ENCODE measurements at places on chromosomes 5 and 9.

GRCh38 chr5:145982572-145983318 is 46.4 kb downstream of the SH3RF2 start:
- no peak for DNase-seq

DNA sequence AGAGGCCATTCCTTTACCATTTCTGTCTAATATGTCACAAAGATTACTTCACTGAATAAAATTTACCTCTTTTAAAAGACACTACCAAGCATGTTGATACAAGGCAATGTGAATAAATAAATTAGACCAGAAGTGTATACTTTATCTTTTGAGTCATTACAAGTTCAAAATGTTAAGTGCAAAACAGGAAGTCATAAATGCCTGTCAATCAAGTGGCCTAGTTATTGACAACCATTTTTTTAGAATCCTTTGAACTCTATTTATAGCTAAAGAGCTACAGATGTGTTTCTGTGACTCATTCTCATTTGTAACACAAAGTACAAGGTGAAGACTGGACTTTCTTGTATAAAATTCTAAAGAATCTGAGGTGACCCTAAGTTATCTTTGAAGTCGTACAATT is 602.7 kb upstream of the SEMA6A start:
- DNase-seq = no peak

DNA sequence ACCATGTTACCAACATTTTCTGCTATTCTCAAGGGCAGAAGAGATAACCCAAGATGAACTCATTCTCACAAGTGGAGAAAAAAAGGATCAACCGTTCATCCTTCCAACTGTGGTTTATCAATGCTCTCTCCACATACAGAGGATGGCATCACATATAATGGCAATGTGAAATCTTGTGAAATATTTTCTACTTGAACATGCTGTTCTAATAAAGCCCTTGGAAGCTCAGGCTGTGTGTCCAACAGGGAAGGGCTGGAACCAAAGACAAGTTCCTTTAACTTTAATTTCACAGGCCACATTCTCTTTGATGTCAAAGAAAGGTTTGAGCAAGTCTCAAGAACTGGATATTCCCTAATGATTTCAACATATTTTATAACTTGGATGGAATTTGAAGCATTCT is 230.5 kb downstream of the SPOCK1 start:
- no peak for DNase-seq

DNA sequence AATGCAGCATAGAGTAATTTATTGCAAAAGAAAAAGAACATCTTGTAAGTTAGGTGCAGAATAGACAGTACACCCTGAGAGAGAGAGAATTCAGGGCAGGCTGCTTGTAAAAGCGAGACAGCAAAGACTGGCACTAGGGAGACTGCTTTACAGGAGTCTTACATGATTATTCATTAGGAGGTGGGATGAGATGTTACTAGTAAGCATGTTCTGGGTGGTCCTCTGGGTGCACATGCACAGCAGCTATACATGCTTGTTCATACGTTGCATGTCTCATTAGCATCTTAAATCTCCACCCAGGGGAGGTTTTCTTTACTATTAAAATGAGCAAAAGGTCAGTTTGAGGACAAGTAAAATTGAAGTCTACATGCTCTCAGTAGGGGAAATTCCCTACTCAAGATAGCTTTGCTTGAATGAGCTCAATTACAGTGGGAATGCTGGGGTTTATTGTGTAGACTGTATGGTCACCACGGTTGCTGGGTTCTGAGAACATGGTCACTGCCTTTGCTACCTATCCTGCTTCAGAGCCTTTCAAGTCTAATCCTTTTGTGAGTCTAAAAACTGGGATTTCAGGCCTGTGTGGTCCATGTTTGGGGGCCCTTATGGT is 60.6 kb downstream of the RGS7BP start:
- no peak for DNase-seq

DNA sequence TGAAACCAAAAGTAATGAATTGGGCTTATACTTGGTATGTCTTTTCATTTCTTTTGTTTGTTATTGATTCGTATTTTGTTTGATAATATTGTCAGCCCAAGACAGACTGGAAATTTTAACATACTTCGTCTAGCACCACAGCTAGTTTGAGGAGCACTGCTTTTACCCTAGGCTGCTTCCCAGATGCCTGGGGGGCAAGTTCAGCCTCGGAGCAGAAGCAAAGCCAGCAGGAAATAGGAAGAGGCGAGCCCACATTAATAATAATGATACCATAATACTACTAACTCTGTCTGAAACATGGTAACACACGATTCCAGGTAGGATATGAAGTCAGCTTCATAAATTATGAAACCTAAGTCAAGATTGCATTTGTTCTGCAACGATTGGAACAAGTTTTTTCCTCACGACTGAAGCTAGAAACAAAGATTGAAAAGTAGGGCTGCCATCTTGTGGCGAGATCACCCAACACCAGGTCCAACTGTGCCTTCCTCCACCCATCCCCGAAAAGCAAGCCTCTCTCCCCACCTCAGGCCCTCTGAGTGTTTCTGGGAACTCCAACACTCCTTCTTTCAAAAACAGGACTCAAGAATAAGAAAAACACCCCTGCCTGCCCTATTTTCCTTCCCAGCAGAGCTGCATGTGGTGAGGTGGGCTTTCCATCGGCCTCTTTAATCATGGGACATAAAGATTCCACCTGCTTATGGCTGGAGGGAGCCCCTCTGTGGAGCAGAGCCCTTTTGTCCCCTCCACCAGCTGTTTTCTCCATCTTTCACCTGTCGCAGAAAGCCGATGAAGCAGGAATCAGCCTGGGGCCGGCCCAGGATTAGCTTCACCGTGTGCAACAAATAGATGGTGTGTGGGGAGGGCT is 236.4 kb downstream of the CAAP1 start:
- DNase-seq = peak; percentile 63

DNA sequence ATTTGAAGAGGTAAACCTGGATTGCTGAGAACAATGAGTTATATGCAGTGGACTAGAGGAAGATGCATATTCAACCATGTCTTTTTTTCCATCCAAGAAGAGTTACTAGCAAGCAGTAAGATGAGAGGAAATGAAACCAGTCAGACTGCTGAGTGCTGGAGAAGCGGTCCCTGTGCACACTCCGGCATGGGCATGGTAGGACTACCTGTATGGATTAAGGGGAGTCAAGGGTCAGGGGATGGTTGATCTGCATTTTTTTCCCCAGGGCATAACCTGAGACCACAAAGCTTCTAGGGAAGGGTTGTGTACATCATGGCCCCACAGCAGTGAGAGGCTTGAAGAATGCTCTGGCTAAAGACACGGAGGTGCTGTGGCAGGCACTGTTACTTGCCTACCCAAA is 76.6 kb upstream of the ZNF169 start:
- DNase-seq = no peak

- DNase-seq = no peak
These were observed 238.1 kb downstream of the GAS1 start for GRCh38 chr9:86708918-86709835.

DNA sequence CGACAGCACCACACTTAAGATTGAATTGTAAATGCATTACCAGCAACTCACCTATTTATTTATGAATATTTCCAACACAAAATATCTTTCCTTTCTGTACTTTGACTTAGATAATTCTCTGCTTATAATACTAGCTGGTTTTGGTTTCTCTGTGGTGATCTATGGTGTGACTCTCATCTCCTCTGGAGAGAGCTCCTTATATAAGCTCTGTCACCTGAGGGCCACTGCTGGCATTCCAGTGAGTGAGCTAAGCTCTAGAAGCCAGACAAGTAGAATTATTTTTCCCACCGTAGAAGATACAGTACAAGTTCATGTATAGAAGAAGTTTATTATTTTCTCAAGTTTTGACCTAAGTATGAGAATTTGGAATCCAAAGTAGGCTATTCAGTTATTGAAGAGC is 111.5 kb downstream of the CDC42SE2 start:
- no peak for DNase-seq

- no peak for DNase-seq
These were observed 12.4 kb downstream of the MSX2 start for GRCh38 chr5:174736777-174737176.

- DNase-seq = no peak
These were observed 93.4 kb downstream of the KCNIP1 start for GRCh38 chr5:170597109-170597751.

- peak; percentile 90 for DNase-seq
These were observed 2.5 kb downstream of the EGFL7 start for GRCh38 chr9:136665111-136665703.

GRCh38 chr9:9574080-9574479 is 1038.7 kb downstream of the PTPRD start:
- DNase-seq = no peak

GRCh38 chr9:93028448-93029006 is 30.0 kb upstream of the SUSD3 start:
- no peak for DNase-seq

DNA sequence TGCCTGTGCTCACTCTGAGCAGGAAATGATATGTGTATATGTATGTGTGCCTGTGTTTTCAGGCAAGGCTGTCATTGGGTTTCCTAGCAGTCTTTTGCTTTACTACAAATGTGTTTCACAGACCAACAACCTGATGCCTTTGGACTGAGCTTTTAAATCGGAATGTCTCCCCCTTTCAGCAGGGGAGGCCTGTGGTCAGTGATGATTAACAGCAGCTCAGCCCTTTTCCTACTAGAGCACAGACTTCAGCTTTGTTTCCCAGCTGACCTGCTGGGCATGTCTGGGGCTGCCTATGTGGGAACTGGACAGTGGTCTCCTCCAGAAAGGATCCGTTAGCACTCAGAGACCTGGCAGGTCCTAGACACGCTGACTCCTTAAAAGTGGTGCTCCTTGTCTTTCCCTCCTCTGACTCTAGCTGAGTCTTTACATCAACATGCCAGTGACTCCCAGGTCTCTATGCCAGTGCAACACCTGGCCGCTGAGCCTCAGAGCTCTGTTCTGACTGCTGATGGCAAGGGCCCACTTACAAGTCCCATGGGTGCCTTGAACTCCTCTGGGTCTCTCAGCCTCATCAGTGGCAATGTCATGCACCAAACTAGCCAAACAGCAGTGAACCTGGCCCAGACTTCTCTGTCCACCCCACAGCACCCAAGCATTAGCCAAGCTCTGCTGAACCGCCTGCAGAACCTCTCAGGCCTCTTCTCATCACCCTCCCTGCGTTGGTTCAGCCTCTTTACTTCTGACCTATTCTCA is 7.7 kb downstream of the MACROH2A1 start:
- no peak for DNase-seq

- DNase-seq = no peak
These were observed 622.0 kb upstream of the DAB2 start for GRCh38 chr5:40046792-40047191.

DNA sequence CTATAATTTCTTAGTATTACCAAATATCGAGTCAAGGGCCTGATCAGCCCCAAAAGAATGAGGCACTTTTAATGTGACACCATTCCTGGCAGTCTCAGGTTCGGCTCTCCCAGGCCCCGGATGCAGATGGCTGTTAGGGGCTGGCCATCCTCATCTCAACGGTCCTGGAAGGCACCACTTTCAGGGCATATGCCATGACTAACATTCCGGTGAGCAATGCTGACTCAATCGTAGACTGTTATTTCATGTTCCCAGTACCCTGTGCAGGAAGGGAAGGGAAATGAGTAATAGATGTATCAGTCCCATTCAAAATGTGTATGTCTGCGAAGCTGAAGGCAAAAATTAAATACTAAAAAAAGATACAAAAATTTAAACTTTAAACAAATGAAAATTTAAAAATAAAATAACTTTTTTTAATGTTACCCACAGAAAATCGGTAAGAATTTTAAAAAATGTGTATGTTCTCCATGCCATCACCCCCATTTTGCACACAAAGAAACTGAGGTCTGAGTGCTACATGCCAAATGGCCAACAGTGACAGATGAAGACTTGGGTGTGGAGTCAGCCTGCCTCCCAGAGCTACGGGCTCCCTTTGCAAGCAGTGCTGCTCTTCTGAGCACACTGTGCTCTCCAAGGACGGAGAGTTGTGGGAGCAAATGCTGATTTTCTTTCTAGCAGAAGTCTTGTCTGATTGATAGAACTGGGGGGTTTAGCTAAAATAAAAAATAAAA is 79.0 kb downstream of the GLDC start:
- DNase-seq = no peak

DNA sequence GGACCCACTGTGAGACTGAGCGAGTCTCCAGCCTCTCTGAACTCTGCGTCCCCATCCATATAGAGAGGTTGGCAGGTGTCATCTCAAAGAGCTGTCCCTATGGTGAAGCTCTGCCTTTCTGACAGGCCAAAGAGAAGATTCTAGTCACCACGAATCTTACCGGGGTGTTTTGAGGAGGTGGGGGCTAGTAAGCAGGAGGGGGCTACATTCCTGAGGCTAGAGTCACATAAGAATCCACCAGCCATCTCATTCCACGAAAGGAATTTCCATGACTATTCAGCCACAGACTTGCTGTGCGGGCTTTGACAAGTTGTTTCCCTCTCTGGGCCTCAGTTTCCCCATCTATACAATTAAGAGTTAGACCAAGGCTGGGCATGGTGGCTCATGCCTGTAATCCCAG is 16.3 kb downstream of the PDGFRB start:
- DNase-seq = no peak
